ENCODE measurements at places on chromosomes 12 and 14.

GRCh38 chr14:25237845-25238244 lies 187.9 kb upstream of the STXBP6 start:
- DNase-seq: no peak

DNA sequence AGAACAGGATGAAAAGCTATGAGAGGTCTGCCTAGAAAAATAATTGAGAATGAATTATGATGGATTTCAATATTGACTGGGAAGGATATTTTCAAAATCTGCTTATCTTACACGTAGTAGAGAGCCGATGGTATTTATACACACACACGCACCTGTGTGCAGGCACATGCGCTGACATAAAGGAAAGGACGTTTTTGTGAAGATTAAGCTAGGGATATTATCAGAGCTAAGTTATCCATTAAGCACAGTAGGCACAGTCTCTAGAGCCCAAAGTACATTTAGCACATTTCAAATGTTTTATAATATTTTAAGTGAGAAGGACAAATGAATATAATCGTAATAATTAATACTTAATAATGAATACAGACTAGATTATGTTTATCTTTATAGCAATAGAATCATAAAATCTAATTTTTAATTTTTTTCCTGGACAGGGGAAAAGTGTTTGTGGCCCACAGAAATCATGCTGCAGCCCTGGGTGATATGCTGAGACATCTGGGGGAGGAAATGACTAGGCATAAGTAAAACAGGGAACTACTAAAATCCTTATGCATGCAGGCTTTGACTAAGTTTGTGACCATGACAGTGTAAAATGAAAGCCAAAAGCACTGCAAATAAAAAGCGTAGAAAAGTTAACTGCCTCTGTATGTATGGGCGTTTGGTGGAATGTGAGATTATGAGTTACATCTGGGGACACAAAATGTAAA lies 146.1 kb downstream of the KITLG start:
- no peak for DNase-seq

- no peak for DNase-seq
Measured at GRCh38 chr12:52494518-52494917, 1.5 kb upstream of the KRT6A start.

DNA sequence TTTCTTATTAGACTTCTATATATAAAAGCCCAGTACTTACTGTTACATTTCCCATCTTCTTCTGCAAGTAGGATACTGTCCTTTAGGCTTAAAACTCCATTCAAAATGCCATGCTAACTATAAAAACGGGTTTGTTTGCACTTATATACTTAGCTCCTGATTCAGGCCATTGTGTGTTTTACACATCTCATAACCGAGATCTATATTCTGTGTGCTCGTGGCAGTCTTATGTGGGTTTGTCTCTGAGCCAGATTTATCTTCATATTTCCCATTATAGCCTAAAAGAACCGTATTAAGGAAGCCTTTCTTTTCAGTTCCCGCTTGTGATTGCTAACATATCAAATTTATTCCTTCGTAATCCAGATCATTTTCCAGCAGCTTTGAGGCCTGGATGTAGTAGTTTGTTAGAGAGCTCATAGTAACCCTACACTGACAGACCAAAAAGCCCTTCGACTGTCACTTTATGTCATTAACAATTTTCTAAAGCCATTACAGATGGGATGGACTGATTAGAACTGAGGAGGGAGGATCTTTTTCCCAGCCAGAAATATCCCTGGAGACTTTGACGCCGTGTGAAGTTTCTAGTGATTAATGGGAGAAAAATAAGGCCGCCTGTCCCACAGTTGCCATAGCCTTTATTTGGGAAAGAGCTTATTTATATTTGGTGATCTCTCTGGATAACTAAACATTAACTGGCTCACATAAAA lies 508.5 kb downstream of the FOXG1 start:
- no peak for DNase-seq

- DNase-seq: no peak
Measured at GRCh38 chr12:46221255-46222128, 47.4 kb downstream of the SLC38A1 start.

DNA sequence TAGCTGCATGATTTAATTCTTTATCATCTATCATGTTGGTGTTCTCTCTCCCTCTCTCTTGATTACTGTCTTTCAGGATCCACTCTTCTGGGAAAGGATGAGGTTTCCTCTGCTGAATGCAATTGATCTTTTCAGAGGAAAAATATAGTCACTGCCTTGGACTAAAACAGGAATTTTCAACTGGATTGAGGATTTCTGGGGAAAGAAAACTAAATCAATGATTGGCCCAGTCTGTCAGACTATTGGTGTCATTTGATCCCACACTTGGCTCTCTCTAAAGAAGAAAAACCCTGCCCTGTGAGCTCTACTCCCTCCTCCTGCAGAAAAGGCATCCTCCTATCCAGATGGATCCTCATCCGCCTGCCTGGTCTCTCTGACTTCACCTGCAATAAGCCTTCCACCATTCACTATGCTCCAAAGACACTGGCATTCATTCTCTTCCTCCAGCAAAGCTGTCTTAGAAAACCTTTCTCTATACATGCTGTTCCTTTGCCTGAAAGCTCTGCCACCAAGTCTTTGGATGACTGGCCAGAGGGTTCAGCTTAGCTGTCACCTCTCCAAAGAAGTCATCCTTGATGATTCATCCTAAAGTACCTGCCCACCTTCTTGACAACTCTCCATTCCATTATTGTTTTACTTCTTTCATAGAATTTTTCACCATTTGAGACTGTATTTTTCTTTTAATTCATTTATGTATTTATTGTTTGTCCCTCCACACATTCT lies 127.7 kb upstream of the CAND1 start:
- DNase-seq: no peak

DNA sequence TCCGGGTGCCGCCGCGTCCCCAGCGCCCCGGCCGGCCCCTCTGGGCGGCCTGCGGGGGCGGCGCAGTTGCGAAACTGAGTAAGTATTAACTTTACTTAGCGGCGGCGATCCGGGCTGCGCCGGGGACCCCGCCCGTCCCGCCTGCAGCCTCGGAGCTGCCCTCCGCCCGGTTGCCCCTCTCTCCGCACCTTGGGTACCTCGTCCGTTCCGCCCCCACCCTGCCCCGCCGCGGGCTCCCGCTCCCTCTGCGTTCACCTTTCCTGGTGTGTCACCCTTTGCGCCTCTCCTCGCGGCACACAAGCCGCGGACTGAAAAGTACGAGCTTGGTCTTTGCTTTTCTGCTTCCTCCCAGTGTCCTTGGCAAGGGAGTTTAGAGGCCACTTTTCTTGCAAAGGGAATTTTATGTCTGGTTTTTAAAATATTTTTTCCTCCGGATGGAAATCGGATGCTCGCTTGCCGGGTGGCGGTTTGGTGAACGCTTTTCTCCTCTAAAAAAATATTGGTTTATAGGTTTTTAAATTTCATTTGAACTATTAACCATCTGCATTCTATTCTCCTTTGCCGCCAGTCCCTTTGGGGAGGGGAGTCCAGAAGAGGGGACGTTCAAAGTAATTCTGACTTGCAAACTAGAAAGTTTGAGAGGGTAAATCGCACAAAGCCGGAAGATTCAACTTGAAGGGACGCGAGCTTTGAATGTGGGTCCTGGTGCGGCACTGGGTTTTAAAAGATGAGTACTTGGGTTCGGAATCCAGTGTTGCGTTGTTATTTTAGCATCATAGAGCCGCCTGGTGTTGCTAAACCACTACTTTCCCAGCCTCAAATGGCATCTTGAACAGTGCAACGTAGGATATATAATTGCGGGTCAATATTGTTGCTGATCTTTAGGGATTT lies 834 bp downstream of the RASSF8 start:
- peak; percentile 66 for DNase-seq

GRCh38 chr14:50603565-50603964 lies 43.6 kb downstream of the ATL1 start:
- no peak for DNase-seq

DNA sequence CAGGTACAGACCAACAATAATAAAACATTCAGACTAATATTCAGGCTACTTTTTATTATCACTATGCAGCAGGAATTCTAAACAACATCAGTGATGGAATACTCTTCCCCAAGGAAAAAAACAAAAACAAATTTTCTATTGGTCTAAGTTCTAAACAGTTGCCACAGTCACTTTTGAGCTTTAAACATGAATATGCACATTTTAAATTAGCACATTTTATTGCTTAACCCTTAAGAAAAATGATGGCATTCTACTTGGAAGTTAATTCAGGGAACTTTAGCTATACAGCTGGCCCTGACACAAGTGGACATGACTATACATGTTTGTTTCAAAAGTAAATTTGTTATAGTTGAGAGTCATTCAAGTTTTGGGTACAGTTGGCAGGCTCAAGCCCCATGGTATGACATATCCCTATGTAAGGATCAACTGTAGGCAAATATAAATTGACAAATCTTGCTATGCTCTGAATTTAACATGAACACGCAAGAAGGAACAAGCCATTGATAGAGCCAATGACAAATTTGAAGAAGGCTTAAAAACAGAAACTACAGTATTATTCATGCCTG lies 224.3 kb upstream of the AMIGO2 start:
- DNase-seq: no peak

DNA sequence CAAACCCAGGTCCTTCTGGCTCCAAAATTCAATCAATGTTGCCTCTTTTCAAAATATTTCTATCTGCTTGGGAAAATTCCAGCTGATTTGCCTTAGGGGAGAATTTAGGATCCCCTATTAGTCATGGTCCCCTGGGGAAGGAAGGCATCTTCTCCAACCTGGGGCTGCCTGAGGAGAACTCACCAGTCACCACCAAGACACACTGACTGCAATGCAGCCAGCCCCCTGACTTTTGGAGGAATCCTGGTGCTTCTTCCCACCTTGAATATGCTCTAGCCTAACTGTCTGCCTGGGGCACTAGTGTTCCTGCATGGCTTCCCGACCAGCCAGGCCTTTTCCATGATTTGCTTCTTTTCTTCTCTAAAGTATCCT lies 71.8 kb upstream of the BCL2L14 start:
- DNase-seq: no peak

- no peak for DNase-seq
Measured at GRCh38 chr14:99716091-99716849, 32.2 kb downstream of the CYP46A1 start.

GRCh38 chr12:55392032-55392795 lies 8.1 kb upstream of the OR6C65 start:
- no peak for DNase-seq

DNA sequence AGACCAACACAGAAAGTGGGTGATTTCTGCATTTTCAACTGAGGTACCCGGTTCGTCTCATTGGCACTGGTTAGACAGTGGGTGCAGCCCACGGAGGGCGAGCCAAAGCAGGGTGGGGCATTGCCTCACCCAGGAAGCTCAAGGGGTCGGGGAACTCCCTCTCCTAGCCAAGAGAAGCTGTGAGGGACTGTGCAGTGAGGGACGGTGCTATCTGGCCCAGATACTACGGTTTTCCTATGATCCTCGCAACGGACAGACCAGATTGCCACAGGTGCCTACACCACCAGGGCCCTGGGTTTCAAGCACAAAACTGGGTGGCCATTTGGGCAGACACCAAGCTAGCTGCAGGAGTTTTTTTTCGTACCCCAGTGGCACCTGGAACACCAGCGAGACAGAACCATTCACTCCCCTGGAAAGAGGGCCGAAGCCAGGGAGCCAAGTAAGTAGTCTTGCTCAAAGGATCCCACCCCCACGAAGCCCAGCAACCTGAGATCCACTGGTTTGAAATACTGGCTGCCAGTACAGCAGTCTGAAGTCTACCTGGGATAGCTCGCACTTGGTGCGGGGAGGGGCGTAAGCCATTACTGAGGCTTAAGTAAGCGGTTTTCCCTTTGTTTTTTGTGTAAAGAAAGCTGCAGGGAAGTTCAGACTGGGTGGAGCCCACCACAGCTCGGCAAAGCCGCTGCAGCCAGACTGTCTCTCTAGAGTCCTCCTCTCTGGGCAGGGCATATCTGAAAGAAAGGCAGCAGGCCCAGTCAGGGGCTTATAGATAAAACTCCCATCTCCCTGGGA lies 25.5 kb upstream of the NAA30 start:
- DNase-seq: no peak

- no peak for DNase-seq
Measured at GRCh38 chr12:112577473-112578329, 159.0 kb downstream of the PTPN11 start.

DNA sequence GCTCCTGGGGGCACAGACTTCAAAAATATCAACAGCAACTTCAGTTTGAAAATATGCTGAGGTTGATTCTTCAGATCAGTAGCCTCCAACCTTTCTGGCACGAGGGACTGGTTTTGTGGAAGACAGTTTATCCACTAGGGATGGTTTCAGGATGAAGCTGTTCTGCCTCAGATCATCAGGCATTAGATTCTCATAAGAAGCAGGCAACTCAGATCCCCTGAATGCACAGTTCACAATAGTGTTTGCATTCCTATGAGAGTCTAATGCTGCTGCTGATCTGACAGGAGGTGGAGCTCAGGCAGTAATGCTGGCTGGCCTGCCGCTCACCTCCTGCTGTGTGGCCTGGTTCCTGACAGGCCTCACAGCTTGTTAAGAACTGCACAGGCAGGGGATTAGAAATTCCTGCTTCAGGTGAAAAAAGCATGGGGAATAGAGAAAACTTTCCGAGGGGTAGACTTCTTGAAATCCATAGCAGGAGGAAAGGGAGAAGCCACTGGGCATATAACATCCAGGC lies 12.8 kb downstream of the EPYC start:
- DNase-seq: no peak
